ENCODE measurements at places on chromosomes 2 and 18. TPM values are rescaled to one million over a fixed set of nuclear protein-coding genes. Genes with fewer than 3 reads are reported as not detected.

The SKOR2 gene
- not detected for total RNA-seq

The DOK6 gene
- total RNA-seq, result 2.3 TPM

The UGT1A8 gene
- not detected for total RNA-seq

The INO80D gene
- 4.0 TPM for total RNA-seq

The NT5C1B gene
- total RNA-seq, result not detected

The SNORC gene
- 1.1 TPM for total RNA-seq

The L3MBTL4 gene
- total RNA-seq, result 0.72 TPM

The TMEM198 gene
- 4.2 TPM for total RNA-seq

The TUBB8B gene
- total RNA-seq, result not detected

The CASP10 gene
- total RNA-seq, result 1.7 TPM

The TFCP2L1 gene
- 0.04 TPM for total RNA-seq

The TRIM43 gene
- 0.29 TPM for total RNA-seq

The ALK gene
- 0.34 TPM for total RNA-seq

The RBMS1 gene
- total RNA-seq, result 22.0 TPM

The LCLAT1 gene
- 11.5 TPM for total RNA-seq

The KIF1A gene
- total RNA-seq, result 5.6 TPM

The CPS1 gene
- 11.3 TPM for total RNA-seq

The GTF2A1L gene
- not detected for total RNA-seq

The CGREF1 gene
- total RNA-seq, result 19.0 TPM

The CXCR4 gene
- not detected for total RNA-seq

The ACAA2 gene
- 33.8 TPM for total RNA-seq

The XIRP2 gene
- not detected for total RNA-seq

The C1GALT1C1L gene
- total RNA-seq, result 1.1 TPM

The TIGD1 gene
- 12.2 TPM for total RNA-seq

The DNAJC5G gene
- not detected for total RNA-seq

The TMEM247 gene
- not detected for total RNA-seq

The RBM45 gene
- 8.8 TPM for total RNA-seq

The RAD51AP2 gene
- 0.11 TPM for total RNA-seq

The ABCG8 gene
- total RNA-seq, result not detected

The CD226 gene
- 0.42 TPM for total RNA-seq

The MAB21L4 gene
- total RNA-seq, result not detected

The DES gene
- total RNA-seq, result not detected

The TEKT4 gene
- 0.08 TPM for total RNA-seq

The CAPN14 gene
- 0.98 TPM for total RNA-seq

The RGPD6 gene
- total RNA-seq, result 20.8 TPM

The SH2D6 gene
- 0.24 TPM for total RNA-seq

The C2orf78 gene
- total RNA-seq, result not detected

The FOXD4L1 gene
- total RNA-seq, result 0.19 TPM

The VWC2L gene
- total RNA-seq, result not detected

The SPAST gene
- total RNA-seq, result 19.3 TPM

The TCF7L1 gene
- not detected for total RNA-seq

The DLX2 gene
- total RNA-seq, result 4.0 TPM

The TMEM169 gene
- total RNA-seq, result 0.88 TPM

The HYCC2 gene
- 2.7 TPM for total RNA-seq

The CCT4 gene
- total RNA-seq, result 174 TPM

The ZNF397 gene
- total RNA-seq, result 6.2 TPM

The RFTN2 gene
- total RNA-seq, result 2.3 TPM

The NETO1 gene
- total RNA-seq, result 2.1 TPM

The RFX8 gene
- total RNA-seq, result not detected

Measured in A375 (cell line).